ENCODE measurements at places on chromosomes 3 and 15. TPM values are rescaled to one million over a fixed set of nuclear protein-coding genes. Genes with fewer than 3 reads are reported as not detected.
A peak's percentile ranks its signal among the peaks of the same experiment; 100 is the strongest.

- DNase-seq, result peak; percentile 70
- no peak overlapping the region for H3K27ac ChIP-seq
- no peaks in the 10 kb centered on the region for H3K4me1 ChIP-seq
- H3K4me3 ChIP-seq, result no peak overlapping the region
Measured at GRCh38 chr3:12409684-12410596, 74.3 kb upstream of the TSEN2 start.

DNA sequence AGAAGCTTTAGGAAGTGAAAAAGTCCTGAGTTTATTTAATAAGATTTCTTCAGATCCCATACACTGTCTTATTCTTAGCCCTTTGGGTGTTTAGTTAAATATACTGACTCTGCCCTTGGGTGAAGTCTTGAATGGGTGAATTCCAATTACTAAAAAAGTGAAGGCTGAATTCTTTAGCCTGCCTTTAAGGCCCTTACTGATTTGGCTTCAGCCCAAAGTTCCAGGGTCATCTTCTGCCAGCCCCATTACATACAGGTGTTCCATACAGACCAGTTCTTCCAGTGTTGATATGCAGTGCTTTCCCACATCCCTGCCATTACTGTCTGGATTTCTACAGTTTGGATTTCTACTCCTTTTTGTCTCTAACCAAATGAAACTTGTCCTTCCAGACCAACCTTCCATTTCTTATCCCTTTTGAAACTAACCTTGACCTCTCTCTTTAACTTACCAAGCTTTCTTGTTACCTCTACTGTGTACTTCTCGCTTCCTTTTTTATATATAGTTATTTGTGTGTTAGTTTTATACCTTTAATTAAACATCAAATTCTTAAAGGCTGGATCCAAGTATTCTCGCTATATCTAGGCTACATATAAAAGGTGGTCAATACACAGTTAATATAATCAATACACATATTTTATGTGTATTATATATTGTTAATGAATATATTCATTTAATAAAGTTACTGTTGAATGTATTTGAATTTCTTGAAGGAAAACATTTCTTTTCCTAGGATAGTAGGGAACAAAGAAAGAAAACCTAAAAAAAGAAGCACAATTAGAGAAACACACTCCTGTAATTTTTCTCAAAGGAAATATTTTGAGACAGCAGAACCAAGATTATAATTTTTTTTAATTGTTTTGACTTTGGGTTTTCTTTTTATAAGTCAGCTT, 15.0 kb downstream of the MBNL1 start:
- no peak for DNase-seq
- no peak overlapping the region for H3K4me3 ChIP-seq
- no peaks in the 10 kb centered on the region for H3K27me3 ChIP-seq
- peak overlapping the region; percentile 52 for H3K27ac ChIP-seq
- H3K36me3 ChIP-seq, result no peaks in the 10 kb centered on the region

DNA sequence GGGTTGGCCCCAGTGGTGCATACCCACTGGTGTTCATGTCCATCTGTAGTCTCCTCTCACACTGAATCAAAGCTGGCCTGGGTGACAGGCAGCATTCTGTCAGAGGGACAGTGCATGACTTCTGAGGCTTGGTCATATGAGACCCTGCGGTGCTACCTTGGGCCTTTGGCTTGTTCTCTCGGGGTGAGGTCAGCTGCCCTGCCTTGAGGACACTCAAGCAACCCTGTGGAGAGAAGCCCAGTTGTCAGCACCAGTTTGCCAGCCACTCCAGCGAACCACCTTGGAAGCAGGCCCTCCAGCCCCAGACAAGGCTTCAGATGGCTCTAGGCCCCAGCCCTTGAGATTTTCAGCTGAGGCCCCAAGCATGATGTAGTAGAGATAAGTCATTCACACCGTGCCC, 16.9 kb upstream of the RAB7A start:
- no peak for DNase-seq
- no peaks in the 10 kb centered on the region for H3K36me3 ChIP-seq
- no peaks in the 10 kb centered on the region for H3K27me3 ChIP-seq
- no peaks in the 10 kb centered on the region for H3K4me1 ChIP-seq

DNA sequence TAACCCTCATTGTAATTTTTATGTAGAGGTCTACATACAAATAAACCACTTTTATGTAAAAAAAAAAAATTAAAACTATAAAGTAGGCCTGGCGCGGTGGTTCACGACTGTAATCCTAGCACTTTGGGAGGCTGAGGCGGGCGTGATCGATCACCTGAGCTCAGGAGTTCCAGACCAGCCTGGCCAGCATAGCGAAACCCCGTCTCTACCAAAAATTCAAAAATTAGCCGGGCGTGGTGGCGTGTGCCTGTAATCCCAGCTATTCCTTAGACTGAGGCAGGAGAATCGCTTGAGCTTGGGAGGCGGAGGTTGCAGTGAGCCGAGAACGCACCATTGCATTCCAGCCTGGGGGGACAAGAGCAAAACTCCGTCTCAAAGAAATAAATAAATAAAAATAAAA, 766 bp upstream of the SLC12A6 start:
- H3K4me3 ChIP-seq, result peak overlapping the region; percentile 97
- peaks cover 7% of the 10 kb centered on the region for H3K36me3 ChIP-seq
- no peak for DNase-seq
- H3K27ac ChIP-seq, result peak overlapping the region; percentile 89
- H3K27me3 ChIP-seq, result no peaks in the 10 kb centered on the region

DNA sequence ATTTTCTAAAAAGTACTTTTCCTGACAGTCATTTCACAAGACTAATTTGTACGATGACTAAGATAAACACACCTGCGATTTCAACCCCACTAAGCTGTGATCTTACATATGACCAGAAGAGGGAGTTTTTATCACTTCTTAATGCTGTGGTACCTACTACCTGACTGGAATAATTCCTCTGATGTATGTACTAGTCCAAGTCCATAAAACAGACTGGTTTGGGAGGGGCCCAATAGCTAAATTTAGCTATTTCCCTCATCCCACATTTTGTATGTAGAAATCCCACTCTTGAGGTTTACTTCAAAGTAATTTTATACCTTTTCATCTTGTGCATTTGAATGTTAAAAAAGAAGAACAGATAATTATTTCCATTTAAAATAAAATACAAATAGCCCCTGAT, 49.7 kb upstream of the SCAANT1 start:
- H3K36me3 ChIP-seq, result no peaks in the 10 kb centered on the region
- H3K27ac ChIP-seq, result peak overlapping the region; percentile 75
- peaks cover 74% of the 10 kb centered on the region for H3K4me1 ChIP-seq
- H3K4me3 ChIP-seq, result no peak overlapping the region
- no peaks in the 10 kb centered on the region for H3K27me3 ChIP-seq
- no peak for DNase-seq

DNA sequence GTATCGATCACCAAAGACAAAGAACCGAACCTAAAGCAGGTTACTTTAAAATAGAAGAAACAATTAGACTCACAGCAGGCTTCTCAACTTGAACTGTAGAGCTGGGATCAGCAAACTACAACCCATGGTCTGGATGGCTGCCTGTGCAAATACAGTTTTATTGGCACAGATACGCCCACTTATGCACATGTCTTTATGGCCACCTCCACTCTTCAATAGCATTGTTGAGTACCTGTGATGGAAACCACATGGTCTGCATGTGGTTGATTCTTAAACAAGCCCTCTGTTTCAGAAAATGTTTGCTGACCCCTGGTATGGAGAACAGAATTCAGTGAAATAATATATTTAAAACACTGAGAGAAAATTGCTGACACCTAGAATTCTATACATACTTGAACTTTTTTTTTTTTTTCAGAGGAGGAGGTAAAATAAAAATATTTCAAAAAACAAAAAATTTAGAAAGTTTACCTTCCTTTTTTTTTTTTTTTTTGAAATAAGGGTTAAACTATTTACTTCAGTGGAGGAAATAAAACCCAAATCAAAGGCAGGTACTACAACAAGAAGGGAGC, 263.8 kb upstream of the ATP10A start:
- no peak overlapping the region for H3K4me3 ChIP-seq
- H3K27ac ChIP-seq, result no peak overlapping the region
- peak; percentile 62 for DNase-seq

- H3K36me3 ChIP-seq, result peaks cover 1% of the 10 kb centered on the region
- H3K4me3 ChIP-seq, result no peak overlapping the region
- no peak overlapping the region for H3K27ac ChIP-seq
Measured at GRCh38 chr15:33729653-33730052, 238.6 kb upstream of the CHRM5 start.

GRCh38 chr3:14780927-14781507, 37.7 kb upstream of the FGD5 start:
- H3K4me3 ChIP-seq, result no peak overlapping the region
- DNase-seq, result no peak
- H3K27ac ChIP-seq, result no peak overlapping the region

- no peak overlapping the region for H3K27ac ChIP-seq
- H3K36me3 ChIP-seq, result no peaks in the 10 kb centered on the region
- H3K4me3 ChIP-seq, result no peak overlapping the region
- no peak for DNase-seq
- H3K27me3 ChIP-seq, result no peaks in the 10 kb centered on the region
- H3K4me1 ChIP-seq, result peaks cover 2% of the 10 kb centered on the region
Measured at GRCh38 chr3:28936154-28936553, 344.7 kb upstream of the RBMS3 start.

GRCh38 chr15:99435113-99435695, 130.6 kb upstream of the MEF2A start:
- H3K4me3 ChIP-seq, result no peak overlapping the region
- peaks cover 66% of the 10 kb centered on the region for H3K4me1 ChIP-seq
- H3K27me3 ChIP-seq, result no peaks in the 10 kb centered on the region
- DNase-seq, result no peak

DNA sequence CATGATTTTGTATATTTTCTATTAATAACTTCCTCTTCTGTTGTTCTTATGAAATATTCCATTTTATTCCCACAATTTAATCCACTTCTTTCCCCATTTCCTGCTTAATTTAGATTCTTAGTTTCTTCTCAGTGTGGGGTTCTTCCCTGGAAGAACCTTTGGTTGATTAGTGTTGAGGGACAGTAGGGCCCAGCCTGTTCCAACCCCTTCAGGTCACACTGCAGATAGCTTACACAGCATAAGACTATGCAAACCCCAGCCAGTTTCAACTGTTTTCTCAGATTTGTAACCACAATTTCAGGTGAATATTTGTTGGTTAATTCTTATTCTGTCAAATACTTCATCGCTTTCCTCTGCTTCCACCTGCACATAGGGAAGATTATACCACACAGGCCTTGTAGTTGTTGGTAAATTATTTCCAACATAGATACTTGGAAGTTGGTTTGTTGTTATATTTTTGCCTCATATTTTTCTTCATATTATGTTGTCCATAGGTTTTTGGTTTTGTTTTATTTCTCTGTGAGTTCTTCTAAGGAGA, 34.7 kb downstream of the AADACL2 start:
- H3K27ac ChIP-seq, result no peak overlapping the region
- H3K27me3 ChIP-seq, result no peaks in the 10 kb centered on the region
- no peaks in the 10 kb centered on the region for H3K36me3 ChIP-seq
- no peak overlapping the region for H3K4me3 ChIP-seq

DNA sequence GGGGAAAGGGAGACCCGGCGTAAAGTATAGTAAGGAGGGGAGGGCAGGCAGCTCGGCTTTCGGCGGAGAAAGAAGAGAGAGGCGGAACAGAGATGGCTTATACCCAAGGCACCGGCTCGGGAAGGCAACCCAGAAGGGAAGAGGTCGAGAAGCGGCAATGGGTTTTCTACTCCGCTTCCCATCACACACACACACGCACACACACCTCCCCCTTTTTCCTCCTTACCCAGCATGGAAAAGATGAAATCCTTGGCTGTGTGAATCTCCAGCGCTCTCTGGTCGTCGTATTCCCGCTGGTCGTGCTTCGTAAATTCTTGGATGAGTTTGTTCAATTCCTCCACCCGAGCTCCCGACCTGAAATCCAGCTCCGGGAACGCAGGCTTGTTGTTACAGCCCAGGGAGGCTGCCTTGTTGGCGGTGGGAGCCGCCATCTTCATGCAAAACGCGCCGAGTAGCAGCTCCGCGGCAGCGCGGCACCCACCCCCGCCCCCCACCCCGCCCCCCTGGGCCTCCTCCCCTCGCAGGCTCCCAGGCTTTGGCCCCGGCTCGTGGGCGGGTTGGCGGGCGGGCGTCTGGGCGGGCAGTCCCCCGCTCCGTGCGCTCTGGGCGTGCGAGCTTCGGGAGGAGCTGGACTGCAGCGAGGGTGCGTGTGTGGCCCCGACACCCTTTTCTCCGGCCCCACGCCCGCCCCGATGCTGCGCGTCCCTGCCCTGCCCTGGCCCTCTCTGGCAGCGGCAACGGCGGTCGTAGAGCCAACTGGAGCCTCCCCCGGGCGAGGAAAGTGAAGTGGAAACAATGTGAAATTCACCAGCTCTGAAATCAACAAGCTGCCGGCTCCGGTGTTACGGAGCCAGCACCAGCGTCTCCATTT, at the start of gene MB21D2:
Gene MB21D2, minus strand, starts transcription at position 453 of the 871 bp plus-strand sequence. Its CDS starts 16 bp downstream, at position 437.
- H3K36me3 ChIP-seq, result no peaks in the 10 kb centered on the region
- DNase-seq, result peak; percentile 93
- peak within 1 kb of the TSS; percentile 91 for H3K27ac ChIP-seq
- peak within 1 kb of the TSS; percentile 80 for H3K4me3 ChIP-seq
- peaks cover 27% of the 10 kb centered on the region for H3K4me1 ChIP-seq

DNA sequence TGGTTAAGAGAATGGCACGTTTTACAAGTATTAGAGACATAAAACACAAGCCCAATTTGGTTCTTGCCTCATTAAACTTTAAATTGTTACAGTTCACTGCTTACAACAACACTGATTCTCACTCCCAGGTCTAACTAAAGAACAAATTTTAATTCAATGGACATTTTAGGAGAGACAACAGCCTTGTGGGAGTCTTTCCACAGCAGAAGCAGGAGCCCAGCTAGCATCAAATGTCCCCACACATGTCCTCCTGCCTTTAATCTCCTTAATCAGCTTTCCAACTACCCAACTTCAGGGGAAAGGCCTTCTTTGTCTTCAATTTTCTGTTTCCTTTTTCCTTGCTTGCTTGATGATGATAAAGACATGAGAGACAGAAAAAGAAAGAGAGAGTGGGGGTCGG, 287.8 kb upstream of the WNT5A start:
- H3K27ac ChIP-seq, result no peak overlapping the region
- H3K4me3 ChIP-seq, result no peak overlapping the region
- no peak for DNase-seq

DNA sequence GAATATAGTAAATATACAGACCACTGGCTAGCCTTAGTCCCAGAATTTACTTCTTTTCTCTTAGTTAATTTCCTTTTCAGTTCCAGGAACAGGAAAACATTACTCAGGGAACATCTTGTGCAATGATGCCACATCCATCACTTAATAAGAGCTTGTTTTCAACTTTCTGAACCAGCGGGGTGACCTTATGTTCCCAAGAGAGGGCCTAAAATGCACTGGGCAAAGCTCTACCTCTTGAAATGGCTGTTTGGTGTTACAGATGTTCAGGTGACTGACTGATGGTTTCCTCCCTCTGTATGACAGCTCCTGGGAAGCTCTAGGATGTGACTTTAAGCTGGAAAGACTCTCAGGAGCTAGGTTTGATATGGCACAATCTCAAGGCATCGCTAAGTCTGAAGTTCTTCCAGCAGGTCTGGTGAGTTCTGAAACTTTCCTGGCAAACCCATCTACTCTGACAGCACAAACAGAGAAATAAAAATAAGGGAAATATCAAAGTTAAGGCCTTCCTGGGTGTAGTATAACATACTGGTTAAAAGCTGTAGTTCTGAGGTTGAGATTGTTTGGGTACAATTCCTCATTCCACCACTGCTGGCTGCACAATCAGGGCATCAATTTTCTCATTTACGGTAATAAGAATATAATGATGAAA, 98.6 kb downstream of the ZIC1 start:
- no peaks in the 10 kb centered on the region for H3K4me1 ChIP-seq
- no peak for DNase-seq
- H3K27me3 ChIP-seq, result no peaks in the 10 kb centered on the region
- H3K36me3 ChIP-seq, result no peaks in the 10 kb centered on the region

The TMF1 gene
- 23.0 TPM for total RNA-seq

The GPR149 gene
- total RNA-seq, result not detected

The SLC7A14 gene
- 0.58 TPM for total RNA-seq

The IMPG2 gene
- 0.83 TPM for total RNA-seq

The SEMA3B gene
- 66.6 TPM for total RNA-seq

The CPN2 gene
- not detected for total RNA-seq

The IL17RE gene
- total RNA-seq, result 1.7 TPM

All from esophagus muscularis mucosa (tissue), 4 donors.